Large intestine (tissue), 12 donors: ENCODE measurements at places on chromosomes 7 and 10.

DNA sequence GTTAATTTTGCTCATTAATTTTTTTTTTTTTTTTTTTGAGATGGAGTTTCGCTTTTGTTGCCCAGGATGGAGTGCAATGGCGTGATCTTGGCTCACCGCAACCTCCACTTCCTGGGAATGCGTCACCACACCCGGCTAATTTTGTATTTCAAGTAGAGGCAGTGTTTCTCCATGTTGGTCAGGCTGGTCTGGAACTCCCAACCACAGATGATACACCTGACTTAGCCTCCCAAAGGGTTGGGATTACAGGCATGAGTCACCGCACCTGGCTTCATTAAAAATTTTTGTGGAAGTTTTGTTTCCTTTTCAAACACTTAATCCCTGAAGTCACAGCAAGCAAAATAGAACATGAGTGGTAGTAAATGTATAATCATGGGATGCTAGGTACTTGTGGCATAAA is 857.2 kb upstream of the PHF14 start:
- no peaks in the 10 kb centered on the region for H3K27me3 ChIP-seq
- H3K27ac ChIP-seq = no peak overlapping the region

DNA sequence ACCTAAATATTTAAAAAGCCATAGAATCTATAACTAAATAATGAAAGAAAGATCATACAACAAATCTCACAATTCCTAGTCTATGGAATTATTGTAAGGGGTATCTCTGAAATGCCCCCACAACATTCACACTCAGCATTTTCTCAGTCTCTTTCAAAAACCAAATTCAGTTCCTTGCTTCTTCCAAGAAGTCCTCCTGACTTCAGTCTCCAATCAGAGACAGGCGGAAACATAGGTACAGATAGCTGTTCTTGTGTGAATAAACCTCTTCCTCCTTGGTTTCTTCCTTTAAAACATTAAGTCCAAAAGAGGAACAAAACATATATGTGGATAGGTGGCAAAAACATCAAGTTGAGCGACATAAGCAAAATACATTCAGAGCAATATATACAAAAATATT is 13.9 kb upstream of the FBXW4 start:
- H3K27me3 ChIP-seq = peaks cover 9% of the 10 kb centered on the region
- H3K36me3 ChIP-seq = no peaks in the 10 kb centered on the region
- H3K4me1 ChIP-seq = no peaks in the 10 kb centered on the region

DNA sequence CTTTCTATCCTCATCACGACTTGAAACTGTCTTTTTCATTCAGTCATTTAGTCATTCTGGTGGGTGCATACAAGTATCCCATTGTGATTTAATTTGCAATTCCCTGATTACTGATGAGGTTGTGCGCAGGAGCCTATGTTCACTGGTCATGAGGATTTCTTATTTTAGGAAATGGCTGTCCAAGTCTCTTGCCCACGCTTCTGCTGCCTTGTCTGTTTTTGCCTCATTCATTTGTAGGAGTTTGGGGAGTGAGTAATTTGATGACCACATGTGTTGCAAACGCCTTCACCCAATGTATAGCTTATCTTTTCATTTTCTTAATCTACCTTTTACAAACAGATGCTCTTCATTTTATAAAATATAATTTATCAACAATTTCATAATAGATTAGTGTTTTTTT is 127.3 kb downstream of the ARHGAP22 start:
- H3K4me3 ChIP-seq = no peak overlapping the region
- H3K36me3 ChIP-seq = no peaks in the 10 kb centered on the region
- DNase-seq = no peak
- no peaks in the 10 kb centered on the region for H3K27me3 ChIP-seq

- no peaks in the 10 kb centered on the region for H3K27me3 ChIP-seq
- no peaks in the 10 kb centered on the region for H3K4me1 ChIP-seq
- no peaks in the 10 kb centered on the region for H3K36me3 ChIP-seq
- no peak overlapping the region for H3K4me3 ChIP-seq
- H3K27ac ChIP-seq = no peak overlapping the region
Observed at GRCh38 chr7:70736715-70737460, 395.1 kb upstream of the GALNT17 start.

DNA sequence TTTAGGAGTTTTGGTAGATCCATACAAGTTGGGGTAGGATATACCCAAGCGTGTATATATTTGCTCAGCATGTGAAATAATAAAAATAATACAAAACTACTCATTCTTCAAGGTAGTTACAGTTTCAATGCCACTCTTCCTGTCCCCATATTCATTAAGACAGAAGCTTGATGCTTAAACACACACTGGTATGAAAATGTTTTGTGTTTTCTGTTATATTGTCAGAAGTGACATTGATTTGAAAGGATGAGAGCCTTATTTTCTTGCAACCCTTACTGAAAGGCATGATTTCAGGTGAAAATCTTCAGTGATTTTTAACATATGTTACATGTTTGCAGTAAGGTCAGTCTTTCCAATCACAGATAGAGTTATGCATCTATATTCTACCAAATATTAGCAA is 233.6 kb downstream of the TRIL start:
- no peaks in the 10 kb centered on the region for H3K27me3 ChIP-seq
- no peaks in the 10 kb centered on the region for H3K4me1 ChIP-seq
- H3K27ac ChIP-seq = no peak overlapping the region
- H3K4me3 ChIP-seq = no peak overlapping the region
- peaks cover 4% of the 10 kb centered on the region for H3K36me3 ChIP-seq

DNA sequence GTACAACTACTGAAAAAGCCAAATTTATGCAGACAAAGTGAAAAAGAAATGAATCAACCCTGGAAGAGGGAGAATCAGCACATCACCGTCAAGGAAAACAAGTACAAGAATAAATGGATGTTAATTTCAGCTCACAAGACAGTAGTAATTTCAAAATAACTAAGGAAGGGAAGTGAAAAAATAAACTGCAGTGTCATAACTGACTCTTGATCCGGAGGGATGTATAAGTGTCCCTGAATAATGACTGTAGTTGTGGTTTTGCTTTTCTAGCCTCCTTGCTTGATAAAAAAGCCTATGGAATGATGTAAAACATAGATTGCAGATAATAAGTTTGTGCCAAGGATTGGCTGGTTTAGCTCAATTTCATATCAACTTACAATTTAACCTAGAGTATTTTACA is 721.1 kb upstream of the C7orf33 start:
- no peaks in the 10 kb centered on the region for H3K27me3 ChIP-seq
- no peak overlapping the region for H3K27ac ChIP-seq
- no peaks in the 10 kb centered on the region for H3K36me3 ChIP-seq
- DNase-seq = no peak
- H3K4me1 ChIP-seq = no peaks in the 10 kb centered on the region
- H3K4me3 ChIP-seq = no peak overlapping the region

DNA sequence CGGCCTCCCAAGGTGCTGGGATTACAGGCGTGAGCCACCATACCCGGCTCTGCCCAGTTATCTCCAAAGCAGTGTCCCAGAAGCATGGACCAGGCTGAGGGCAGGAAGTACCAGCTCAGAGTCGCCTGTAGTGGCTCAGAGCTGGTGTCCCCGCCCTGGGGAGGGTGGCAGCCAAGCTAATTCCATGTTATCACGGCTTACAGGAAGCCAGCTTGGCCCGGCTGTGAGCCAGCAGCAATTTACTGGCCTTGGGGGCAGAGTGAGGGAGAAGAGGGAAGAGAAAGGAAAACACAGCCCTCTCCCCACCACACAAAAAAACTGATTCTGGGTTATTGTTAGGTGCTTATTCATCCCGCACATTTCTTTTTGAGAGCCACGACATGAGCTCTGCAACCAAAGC is 88.1 kb downstream of the HIP1 start:
- no peaks in the 10 kb centered on the region for H3K27me3 ChIP-seq
- no peaks in the 10 kb centered on the region for H3K36me3 ChIP-seq
- no peak overlapping the region for H3K27ac ChIP-seq
- H3K4me1 ChIP-seq = no peaks in the 10 kb centered on the region
- DNase-seq = no peak

DNA sequence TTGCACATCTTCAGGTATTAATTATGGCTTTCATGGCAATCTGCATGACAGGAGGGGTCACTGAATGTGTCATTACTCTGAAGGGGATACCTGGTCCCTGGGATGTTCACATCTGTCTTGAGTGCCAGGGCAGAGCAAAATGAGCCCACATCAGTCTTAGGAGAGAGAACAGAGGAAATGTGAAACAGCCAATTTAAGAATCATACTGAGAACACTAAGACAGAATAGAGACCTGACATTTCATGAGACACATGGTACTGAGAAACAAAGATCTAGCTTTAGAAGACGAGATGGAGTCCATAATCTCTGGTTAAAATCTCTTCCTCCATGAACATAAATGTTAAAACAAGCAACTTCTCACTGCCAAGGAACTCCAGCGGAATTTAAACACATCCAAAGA is 34.1 kb upstream of the FZD1 start:
- no peak overlapping the region for H3K27ac ChIP-seq
- no peak overlapping the region for H3K4me3 ChIP-seq
- no peaks in the 10 kb centered on the region for H3K27me3 ChIP-seq
- no peaks in the 10 kb centered on the region for H3K4me1 ChIP-seq
- H3K36me3 ChIP-seq = no peaks in the 10 kb centered on the region
- no peak for DNase-seq

- peaks cover 18% of the 10 kb centered on the region for H3K36me3 ChIP-seq
- H3K27me3 ChIP-seq = no peaks in the 10 kb centered on the region
- H3K27ac ChIP-seq = no peak overlapping the region
- no peak overlapping the region for H3K4me3 ChIP-seq
- DNase-seq = no peak
Observed at GRCh38 chr10:19702215-19702614, 114.0 kb upstream of the PLXDC2 start.

GRCh38 chr10:31130406-31130805 is 98.7 kb upstream of the ZNF438 start:
- DNase-seq = no peak
- peaks cover 15% of the 10 kb centered on the region for H3K4me1 ChIP-seq
- no peak overlapping the region for H3K27ac ChIP-seq
- H3K36me3 ChIP-seq = no peaks in the 10 kb centered on the region

DNA sequence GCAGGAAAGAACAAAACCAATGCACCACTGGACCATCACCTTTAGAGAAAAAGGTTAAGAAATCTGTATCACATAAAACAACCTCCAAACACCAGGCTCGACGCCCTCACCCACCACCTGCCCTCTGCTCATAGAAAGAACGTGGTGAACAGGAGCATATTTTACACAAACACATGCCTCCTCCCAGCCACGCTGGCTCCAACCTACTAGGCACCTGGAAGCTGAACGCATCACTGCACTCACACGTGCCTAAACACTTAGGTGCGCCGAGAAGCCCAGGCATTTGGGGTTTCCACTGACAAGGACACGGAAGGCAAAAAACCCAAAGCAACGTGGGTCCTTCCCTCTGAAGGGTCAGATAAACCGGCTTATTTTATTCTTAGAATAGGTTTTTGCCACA is 56.0 kb downstream of the PTPRN2 start:
- no peak overlapping the region for H3K27ac ChIP-seq
- no peaks in the 10 kb centered on the region for H3K4me1 ChIP-seq
- DNase-seq = no peak
- H3K4me3 ChIP-seq = no peak overlapping the region

GRCh38 chr7:115223959-115224358 is 302.1 kb downstream of the MDFIC start:
- H3K4me3 ChIP-seq = no peak overlapping the region
- H3K36me3 ChIP-seq = no peaks in the 10 kb centered on the region
- H3K27me3 ChIP-seq = no peaks in the 10 kb centered on the region
- H3K27ac ChIP-seq = no peak overlapping the region
- DNase-seq = no peak

GRCh38 chr10:73940634-73941221 is 29.8 kb downstream of the PLAU start:
- DNase-seq = peak; percentile 66
- no peaks in the 10 kb centered on the region for H3K27me3 ChIP-seq
- H3K27ac ChIP-seq = no peak overlapping the region
- no peak overlapping the region for H3K4me3 ChIP-seq
- no peaks in the 10 kb centered on the region for H3K36me3 ChIP-seq

DNA sequence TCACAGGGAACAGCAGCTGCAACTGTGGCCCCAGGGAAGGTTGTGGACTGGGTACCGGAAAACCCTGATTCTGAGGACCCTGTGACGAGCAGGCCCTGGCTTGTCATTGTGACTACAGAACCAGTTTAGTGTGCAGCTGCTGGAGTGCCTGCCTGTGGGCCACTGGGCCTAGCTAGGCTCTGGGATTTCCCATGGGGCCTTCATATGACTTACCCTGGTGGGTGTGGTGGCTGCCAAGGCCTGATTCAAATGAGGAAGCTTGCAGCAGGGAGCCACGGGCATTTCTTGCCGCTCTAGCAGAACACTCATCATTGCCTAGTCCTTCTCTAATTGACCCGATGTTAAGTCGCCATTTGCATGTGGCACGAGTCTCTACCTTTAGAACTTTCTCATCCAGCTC is 14.7 kb upstream of the CAMK2G start:
- no peaks in the 10 kb centered on the region for H3K36me3 ChIP-seq
- no peaks in the 10 kb centered on the region for H3K27me3 ChIP-seq
- H3K27ac ChIP-seq = no peak overlapping the region
- peaks cover 32% of the 10 kb centered on the region for H3K4me1 ChIP-seq

- DNase-seq = no peak
- peak overlapping the region; percentile 12 for H3K27ac ChIP-seq
- no peaks in the 10 kb centered on the region for H3K27me3 ChIP-seq
- H3K36me3 ChIP-seq = no peaks in the 10 kb centered on the region
- no peaks in the 10 kb centered on the region for H3K4me1 ChIP-seq
Observed at GRCh38 chr7:130473289-130473688, 18.6 kb upstream of the MEST start.

DNA sequence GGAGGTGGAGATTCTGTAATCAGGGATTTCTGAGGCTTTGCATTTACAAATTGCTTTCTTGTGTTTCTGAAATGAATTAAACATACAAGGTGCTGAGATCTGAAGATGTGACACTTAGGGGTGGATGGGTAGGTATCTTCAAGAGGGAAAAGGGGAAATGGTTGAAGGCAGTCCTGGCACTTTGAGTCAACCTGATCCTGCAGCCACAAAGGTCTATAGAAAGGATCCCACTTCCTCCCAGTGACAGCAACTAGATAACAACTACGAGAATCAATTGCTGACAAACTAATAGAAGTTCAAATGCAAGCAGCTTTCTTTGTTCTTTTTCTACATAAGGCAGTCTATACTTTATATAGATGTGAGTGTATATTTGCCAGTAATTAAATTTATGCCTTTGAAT is 553.3 kb downstream of the MDFIC start:
- H3K4me3 ChIP-seq = no peak overlapping the region
- DNase-seq = no peak
- H3K27ac ChIP-seq = no peak overlapping the region
- H3K27me3 ChIP-seq = peaks cover 10% of the 10 kb centered on the region
- no peaks in the 10 kb centered on the region for H3K4me1 ChIP-seq
- no peaks in the 10 kb centered on the region for H3K36me3 ChIP-seq

DNA sequence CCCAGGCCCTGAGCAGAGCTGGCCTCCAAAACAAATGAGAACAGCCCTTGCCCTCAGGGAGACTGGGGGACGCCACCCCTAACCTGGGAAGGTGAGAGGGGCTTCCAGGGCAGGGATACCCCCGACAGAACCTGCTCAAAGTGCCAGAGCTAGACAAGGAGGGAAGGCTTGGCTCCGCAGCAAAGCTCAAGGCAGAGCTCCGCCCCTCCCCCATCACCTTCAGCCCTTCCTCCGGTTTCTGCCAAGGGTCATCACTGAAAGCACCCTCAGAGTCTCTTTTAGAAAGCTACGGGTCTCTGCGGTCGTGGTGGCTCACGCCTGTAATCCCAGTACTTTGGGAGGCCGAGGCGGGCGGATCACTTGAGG is 73.4 kb upstream of the CUX1 start:
- DNase-seq = peak; percentile 48
- peak overlapping the region; percentile 55 for H3K4me3 ChIP-seq
- H3K4me1 ChIP-seq = peaks cover 4% of the 10 kb centered on the region
- no peaks in the 10 kb centered on the region for H3K36me3 ChIP-seq

- H3K27ac ChIP-seq = no peak overlapping the region
- DNase-seq = peak; percentile 32
- H3K27me3 ChIP-seq = no peaks in the 10 kb centered on the region
- no peak overlapping the region for H3K4me3 ChIP-seq
- H3K36me3 ChIP-seq = no peaks in the 10 kb centered on the region
Observed at GRCh38 chr10:74058658-74059057, 60.7 kb downstream of the VCL start.
